ENCODE measurements at places on chromosomes 13 and 19.

DNA sequence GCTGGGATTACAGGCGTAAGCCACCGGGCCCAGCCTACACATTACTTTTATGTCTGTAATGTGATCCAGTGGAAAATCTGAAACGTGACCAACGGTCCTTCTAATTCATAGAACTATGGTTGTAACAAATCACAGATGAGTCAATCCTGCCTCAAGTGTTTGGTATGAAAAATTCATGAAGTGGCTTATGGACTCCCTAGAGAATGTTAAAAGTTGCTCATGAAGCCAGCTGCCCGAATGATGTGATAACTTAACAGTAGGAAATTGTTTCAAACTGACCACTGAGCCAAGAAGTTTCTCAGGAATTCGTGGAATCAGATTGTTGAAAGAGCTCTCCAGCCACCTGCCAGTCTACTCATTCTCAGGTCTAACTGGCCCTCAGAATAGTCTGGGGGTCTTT, 59.4 kb upstream of the FARP1 start:
- no peak overlapping the region for H3K27ac ChIP-seq
- no peaks in the 10 kb centered on the region for H3K36me3 ChIP-seq

DNA sequence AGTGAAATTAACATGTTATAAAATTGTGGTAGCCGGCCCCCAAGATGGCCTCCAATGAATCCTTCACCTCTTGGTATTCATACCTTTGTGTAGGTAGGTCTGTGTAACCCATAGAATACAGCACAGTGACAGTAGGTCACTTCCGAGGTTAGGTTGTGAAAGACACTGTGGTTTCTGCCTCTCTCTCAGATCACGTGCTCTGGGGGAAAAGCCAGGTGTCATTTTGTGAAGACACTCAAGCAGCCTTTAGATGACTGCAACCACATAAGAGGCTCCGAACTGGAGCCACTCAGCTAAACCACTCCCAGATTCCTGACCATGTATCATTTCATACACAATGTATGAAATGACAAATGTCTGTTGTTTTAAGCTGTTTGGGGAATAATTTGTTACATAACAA, 9.8 kb upstream of the USPL1 start:
- no peaks in the 10 kb centered on the region for H3K4me1 ChIP-seq
- H3K4me3 ChIP-seq, result no peak overlapping the region
- H3K27ac ChIP-seq, result no peak overlapping the region
- no peaks in the 10 kb centered on the region for H3K36me3 ChIP-seq

DNA sequence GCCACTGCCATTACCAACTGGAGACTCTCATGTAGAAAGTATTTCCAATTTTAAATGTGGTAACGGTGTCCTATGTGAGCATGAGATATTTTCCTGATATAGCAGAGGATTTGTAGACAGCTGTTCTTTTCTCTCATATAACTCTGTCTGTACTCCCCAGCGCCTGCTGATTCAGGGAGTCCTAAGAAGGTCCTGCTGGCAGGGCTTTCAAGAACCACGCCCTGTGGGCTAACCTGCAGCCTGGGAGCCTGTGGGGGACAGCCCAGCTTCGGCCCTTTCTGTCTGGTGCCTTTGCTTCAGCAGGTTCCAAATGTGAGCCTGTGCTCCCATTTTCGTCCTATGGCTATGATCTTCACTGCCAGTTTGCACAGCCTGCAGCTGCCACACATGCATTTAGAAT, 316.8 kb downstream of the ATP8A2 start:
- no peak for DNase-seq
- no peaks in the 10 kb centered on the region for H3K4me1 ChIP-seq
- no peak overlapping the region for H3K4me3 ChIP-seq

- H3K27ac ChIP-seq, result no peak overlapping the region
- DNase-seq, result no peak
- no peaks in the 10 kb centered on the region for H3K27me3 ChIP-seq
- no peaks in the 10 kb centered on the region for H3K4me1 ChIP-seq
Measured at GRCh38 chr13:73993661-73994060, 140.5 kb downstream of the KLF12 start.

DNA sequence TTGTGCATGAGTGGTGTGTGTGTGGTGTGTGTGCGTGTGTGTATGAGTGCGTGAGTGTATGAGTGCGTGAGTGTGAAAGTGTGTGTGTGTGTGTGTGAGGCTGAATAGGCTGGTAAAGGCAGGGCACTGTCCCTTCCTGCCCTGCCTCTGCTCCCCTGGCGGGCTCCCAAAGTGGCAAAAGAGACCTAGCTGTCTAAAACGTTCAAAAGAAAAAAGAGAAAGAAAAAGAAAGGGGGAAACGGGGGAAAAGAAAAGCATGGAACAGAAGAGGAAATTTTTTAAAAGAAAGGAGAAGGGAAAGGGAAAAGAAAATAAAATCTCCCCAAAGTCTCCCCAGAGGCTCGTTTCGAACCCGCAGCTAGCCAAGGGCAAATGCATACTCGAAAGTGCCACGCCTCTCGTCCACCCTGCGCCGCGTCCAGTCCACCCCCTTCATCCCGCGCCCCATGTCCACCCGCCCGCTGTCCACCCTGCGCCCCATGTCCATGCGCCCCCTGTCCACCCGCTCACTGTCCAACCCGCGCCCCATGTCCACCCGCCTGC, 37.0 kb upstream of the FLT1 start:
- H3K36me3 ChIP-seq, result no peaks in the 10 kb centered on the region
- no peak overlapping the region for H3K4me3 ChIP-seq
- H3K4me1 ChIP-seq, result peaks cover 22% of the 10 kb centered on the region
- peaks cover 6% of the 10 kb centered on the region for H3K27me3 ChIP-seq

- DNase-seq, result no peak
- H3K36me3 ChIP-seq, result no peaks in the 10 kb centered on the region
- no peaks in the 10 kb centered on the region for H3K4me1 ChIP-seq
- no peak overlapping the region for H3K27ac ChIP-seq
- H3K27me3 ChIP-seq, result no peaks in the 10 kb centered on the region
Measured at GRCh38 chr13:110131424-110131823, 175.5 kb downstream of the COL4A1 start.

- no peaks in the 10 kb centered on the region for H3K27me3 ChIP-seq
- no peak overlapping the region for H3K4me3 ChIP-seq
- no peak for DNase-seq
- no peak overlapping the region for H3K27ac ChIP-seq
Measured at GRCh38 chr13:29500386-29500785, 95.1 kb downstream of the SLC7A1 start.

- peaks cover 12% of the 10 kb centered on the region for H3K27me3 ChIP-seq
- H3K27ac ChIP-seq, result no peak overlapping the region
- no peak overlapping the region for H3K4me3 ChIP-seq
Measured at GRCh38 chr19:378706-379105, 30.2 kb downstream of the C2CD4C start.

DNA sequence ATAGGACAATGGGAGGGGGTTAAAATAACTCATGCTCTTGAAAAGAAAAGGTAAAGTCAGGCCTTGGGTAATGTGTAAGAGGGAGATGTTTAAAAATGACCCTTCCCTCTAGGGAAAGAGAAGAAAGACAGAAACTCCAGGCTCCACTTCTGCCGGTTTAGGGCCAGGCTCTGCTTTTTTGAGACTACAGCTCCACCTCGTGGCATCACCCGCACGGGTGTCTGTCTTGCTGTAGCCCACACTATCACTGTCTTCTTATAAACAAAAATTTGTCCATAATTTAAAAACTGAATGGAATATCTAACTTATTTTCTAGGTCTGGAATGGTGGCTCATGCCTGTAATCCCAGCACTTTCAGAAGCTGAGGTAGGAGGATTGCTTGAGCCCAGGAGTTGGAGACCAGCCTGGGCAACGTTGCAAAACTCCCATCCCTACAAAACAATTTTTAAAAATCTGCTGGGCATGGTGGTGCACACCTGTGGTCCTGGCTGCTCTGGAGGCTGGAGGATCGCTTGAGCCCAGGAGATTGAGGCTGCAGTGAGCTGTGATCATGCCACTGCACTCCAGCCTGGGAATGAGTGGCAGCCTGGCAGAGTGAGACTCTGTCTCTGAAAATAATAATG, 65.1 kb upstream of the GTF3A start:
- H3K4me3 ChIP-seq, result no peak overlapping the region
- H3K36me3 ChIP-seq, result no peaks in the 10 kb centered on the region
- no peak overlapping the region for H3K27ac ChIP-seq
- DNase-seq, result peak; percentile 76
- H3K4me1 ChIP-seq, result peaks cover 9% of the 10 kb centered on the region

DNA sequence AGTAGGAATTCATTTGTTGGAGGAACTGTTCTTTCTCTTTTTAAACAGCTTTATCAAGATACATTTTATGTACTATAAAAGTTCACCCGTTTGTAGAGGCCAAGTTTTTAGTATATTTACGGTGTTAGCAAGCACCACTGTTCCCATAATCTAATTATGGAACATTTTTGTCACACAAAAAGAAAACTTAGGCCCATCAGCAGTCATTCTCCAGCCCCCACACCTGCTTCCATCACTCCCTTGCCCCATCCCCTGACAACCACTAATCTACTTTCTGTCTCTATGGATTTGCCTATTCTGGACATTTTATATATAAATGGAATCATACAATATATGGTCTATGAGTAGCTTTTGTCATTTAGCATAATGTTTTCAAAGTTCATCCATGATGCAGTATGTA, 465.0 kb downstream of the DCT start:
- no peak overlapping the region for H3K27ac ChIP-seq
- H3K4me3 ChIP-seq, result no peak overlapping the region
- H3K4me1 ChIP-seq, result no peaks in the 10 kb centered on the region
- H3K27me3 ChIP-seq, result no peaks in the 10 kb centered on the region
- no peaks in the 10 kb centered on the region for H3K36me3 ChIP-seq

DNA sequence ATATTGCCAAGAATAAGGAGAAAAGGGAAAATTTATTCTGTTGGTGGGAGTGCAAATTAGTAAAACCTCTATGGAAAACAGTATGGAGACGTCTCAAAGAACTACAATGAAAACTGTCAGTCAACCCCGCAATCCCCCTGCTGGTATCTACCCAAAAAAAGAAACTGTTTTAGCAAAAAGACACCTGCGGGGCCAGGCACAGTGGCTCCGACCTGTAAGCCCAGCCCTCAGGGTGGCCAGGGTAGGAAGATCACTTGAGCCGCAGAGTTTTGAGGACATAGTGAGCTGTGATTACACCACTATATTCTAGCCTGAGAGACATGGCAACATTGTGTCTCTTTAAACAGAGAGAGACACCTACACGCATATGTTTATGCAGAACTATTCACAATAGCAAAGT, 37.5 kb upstream of the SLITRK1 start:
- no peaks in the 10 kb centered on the region for H3K4me1 ChIP-seq
- no peaks in the 10 kb centered on the region for H3K27me3 ChIP-seq
- no peak overlapping the region for H3K27ac ChIP-seq
- H3K4me3 ChIP-seq, result no peak overlapping the region
- no peaks in the 10 kb centered on the region for H3K36me3 ChIP-seq

DNA sequence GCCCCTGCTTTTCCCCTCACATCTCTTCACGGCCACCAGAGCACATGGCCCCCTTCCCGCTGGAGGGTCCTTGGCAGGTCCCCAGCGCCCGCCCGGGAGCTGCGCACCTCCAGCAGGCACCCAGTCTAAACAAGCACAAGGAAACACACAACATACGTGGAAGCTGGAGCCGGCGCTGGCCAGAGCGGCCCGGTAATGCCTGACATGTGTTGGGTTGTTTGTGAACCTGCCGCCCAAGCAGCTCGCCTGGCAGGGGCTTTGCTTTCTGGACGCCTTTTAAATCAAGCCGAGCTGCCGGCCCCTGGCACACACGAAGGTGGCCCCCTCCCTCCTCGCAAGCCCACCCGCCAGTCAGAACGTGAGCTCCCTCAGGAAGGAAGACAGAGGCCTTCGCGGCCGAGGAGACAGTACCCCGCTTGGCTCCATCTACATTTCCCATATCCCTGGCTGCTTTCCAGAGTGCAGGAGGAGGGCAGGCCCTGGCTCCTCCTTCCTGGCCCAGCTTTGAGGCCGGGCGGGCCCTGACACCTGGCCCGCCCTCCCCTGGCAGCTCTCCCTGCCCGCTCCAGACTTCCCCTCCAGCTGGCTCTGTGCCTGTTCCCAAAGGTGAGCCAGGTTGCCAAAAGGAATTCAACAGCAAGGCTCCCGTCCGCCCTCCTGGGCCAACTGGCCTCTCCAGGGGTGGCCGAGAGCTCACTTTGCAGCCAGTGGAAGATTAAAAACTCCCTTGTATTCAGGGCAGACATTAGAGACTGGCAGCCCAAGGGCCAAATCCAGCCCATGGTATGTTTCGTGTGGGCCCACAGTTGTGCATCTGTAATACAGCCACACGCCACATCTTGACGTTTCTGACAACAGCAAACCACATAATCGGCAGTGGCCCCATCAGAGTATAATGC, 28.7 kb downstream of the COMP start:
- no peaks in the 10 kb centered on the region for H3K27me3 ChIP-seq
- peak; percentile 54 for DNase-seq
- no peak overlapping the region for H3K27ac ChIP-seq
- H3K4me3 ChIP-seq, result no peak overlapping the region
- H3K4me1 ChIP-seq, result peaks cover 15% of the 10 kb centered on the region

GRCh38 chr19:2994588-2995131, 17.3 kb downstream of the TLE6 start:
- no peaks in the 10 kb centered on the region for H3K27me3 ChIP-seq
- no peak for DNase-seq
- H3K36me3 ChIP-seq, result peaks cover 8% of the 10 kb centered on the region
- H3K4me3 ChIP-seq, result no peak overlapping the region

GRCh38 chr13:60398907-60399589, 2.0 kb downstream of the TDRD3 start:
- no peaks in the 10 kb centered on the region for H3K27me3 ChIP-seq
- no peaks in the 10 kb centered on the region for H3K36me3 ChIP-seq
- peak overlapping the region; percentile 98 for H3K4me3 ChIP-seq
- no peak overlapping the region for H3K27ac ChIP-seq

GRCh38 chr13:42279080-42279479, 7.1 kb downstream of the AKAP11 start:
- H3K4me1 ChIP-seq, result no peaks in the 10 kb centered on the region
- no peak overlapping the region for H3K4me3 ChIP-seq
- DNase-seq, result no peak
- H3K36me3 ChIP-seq, result no peaks in the 10 kb centered on the region
- no peaks in the 10 kb centered on the region for H3K27me3 ChIP-seq
- H3K27ac ChIP-seq, result no peak overlapping the region

DNA sequence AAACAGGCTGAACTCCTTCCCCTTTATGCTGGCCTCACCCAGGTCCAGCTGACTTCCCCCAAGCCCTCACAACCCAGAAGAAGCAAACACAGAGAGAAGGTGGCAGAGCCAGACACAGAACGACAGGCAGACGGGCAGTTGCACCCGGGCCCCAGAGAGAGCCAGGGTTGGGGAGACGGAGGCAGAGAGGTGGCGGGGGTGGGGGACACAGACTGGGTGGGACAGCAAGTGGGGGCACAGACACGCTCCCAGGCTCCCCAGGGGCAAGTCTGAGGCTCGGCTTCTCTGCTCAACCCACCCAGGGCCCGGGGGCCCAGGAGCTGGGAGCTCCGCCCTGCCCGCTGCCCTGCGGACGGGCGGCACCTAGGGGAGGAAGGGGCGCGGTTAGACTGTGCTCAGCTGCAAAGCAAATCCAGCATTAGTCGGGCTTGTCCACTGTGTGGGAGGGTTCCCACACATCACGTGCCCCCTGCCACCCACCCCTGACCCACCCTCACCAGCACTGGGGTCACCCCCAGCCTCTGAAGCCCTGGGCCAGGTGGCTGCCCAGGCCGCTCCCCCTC, 31.3 kb upstream of the ASF1B start:
- H3K27ac ChIP-seq, result no peak overlapping the region
- no peak overlapping the region for H3K4me3 ChIP-seq
- H3K36me3 ChIP-seq, result no peaks in the 10 kb centered on the region
- DNase-seq, result no peak

Data from liver (tissue), 10 donors.